Right lung (tissue), 10 donors: ENCODE measurements at places on chromosomes 6 and 20. TPM values are rescaled to one million over a fixed set of nuclear protein-coding genes. Genes with fewer than 3 reads are reported as not detected.

GRCh38 chr6:72621291-72622093 lies at the start of gene KCNQ5:
Gene KCNQ5 (plus strand): TSS chr6:72622064.
- peak; percentile 10 for DNase-seq

MLN gene
- polyA plus RNA-seq, result not detected

GRCh38 chr20:48630342-48631075 lies 197.3 kb downstream of the PREX1 start:
- DNase-seq, result no peak

DNA sequence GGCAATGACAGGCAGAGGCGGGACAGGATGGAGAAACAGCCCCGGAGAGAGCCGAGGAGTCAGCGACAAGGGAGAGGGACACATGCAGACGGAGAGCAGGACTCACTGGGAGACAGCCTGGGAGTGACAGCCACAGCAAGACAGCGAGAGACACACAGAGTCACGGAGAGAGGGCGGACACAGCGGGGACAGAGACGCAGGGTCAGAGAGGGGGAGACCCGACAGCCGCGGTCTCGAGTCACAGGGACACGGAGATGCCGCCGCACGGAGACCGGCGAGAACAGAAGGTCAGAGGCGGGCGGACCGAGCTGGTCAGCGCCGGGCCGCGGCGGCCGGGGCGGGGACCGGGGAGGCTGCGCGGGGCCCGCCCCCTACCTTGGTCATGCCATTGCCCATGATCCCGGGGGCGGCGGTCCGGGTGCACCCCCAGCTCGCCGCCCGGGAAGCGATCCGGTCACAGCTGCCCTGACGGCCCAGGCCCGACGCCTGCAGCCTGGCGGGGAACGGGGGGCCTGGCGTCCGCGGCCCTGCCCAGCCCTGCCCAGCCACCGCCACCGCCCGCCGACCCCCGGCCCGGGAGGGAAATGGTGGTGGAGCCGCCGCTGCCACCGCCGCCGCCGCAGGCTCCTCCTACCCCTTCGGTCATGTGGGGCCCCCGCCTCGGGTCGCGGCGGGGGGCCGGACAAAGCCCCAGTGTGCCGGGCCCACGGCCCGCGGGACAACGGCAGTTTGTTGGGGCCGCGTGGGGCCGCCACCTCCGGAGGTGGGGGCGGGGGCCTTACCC lies at the start of the genes DUSP15 and TTLL9:
Gene DUSP15 (minus strand): TSS at position 586 of the 784 bp plus-strand sequence. CDS start 190 bp downstream, at position 396.
Gene TTLL9 (plus strand): TSS at position 693 of the 784 bp plus-strand sequence. CDS start 493 bp downstream, outside the sequence.
- DNase-seq, result peak; percentile 51

DNA sequence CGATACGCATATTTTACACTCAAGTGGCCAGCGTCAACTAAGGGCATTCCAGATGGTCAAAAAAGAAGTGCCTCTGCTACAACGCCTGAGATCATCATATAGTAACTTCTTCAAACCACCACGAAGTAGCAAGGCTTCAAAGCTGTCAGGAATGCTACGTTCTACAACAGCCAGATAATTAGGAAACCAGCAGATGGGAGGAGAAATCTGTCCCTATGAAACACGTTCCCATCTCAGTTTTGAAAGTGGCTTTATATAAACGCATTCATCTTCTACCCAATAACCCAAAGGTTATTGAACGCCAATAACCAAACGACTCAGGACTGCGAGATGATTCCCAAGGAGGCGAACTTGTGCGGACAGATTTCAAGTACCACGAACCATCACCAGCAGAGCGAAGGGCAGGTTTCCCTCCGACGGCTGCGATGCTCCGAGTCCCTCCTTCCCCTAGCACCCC lies 1.2 kb downstream of the ABHD12 start:
- DNase-seq, result peak; percentile 32

DNA sequence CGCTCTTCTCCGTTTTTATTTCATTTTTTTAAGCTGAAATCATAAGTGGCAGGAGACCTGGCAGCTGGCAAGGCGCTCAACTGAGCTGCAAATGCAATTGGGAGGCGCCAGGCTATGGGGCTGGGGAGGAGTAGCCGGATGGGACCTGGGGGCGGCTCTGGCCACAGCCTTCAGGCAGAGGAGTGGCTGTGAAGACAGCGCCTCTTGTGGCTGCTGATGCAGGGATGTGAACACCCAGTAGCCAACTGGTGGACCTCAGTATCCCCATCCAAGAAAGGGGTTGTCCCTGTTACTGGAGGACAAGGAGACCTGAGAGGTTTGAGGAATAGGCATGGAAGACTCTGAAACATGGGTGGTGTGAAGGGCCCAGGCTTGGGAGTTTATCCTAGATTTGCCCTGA lies 12.6 kb downstream of the KCNK17 start:
- no peak for DNase-seq

CFB gene
- polyA plus RNA-seq, result 6.5 TPM

GRCh38 chr6:120935908-120936307 lies 398.4 kb downstream of the TBC1D32 start:
- no peak for DNase-seq

- DNase-seq, result no peak
These were observed 44.5 kb downstream of the EDN1 start for GRCh38 chr6:12334526-12335130.

DNA sequence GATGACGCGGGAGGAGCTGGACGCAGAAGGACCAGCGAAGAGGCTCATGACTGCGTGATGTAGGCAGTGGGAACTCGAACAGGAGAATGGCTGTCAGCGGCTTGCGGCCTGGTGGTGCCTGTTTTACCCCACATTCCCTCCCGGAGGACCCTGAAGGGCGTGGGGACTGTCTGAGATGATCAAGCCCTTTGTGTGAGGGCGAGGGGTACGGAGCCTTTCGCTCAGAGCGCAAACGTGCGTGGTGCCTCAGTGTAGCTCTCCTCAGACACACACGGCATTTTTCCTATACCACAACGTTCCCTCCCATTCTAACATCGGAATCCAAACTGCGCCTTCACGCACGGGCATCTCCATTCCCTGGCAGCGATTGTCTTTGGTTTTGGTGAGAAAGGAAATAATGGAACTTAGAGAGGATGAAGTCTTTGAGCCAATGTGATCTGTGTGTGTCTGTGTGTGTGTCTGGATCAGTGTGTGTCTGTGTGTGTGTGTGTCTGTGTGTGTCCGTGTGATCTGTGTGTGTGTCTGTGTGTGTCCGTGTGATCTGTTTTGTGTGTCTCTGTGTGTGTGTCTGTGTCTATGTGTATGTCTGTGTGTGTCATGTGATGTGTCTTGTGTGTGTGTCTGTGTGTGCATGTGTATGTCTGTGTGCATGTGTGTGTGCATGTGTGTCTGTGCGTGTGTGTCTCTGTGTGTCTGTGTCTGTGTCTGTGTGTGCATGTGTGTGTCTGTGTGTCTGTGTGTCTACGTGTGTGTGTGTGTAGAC lies 5.3 kb downstream of the PTK6 start:
- DNase-seq, result no peak

- no peak for DNase-seq
These were observed 490.8 kb downstream of the CBLN4 start for GRCh38 chr20:55514531-55514930.

DNA sequence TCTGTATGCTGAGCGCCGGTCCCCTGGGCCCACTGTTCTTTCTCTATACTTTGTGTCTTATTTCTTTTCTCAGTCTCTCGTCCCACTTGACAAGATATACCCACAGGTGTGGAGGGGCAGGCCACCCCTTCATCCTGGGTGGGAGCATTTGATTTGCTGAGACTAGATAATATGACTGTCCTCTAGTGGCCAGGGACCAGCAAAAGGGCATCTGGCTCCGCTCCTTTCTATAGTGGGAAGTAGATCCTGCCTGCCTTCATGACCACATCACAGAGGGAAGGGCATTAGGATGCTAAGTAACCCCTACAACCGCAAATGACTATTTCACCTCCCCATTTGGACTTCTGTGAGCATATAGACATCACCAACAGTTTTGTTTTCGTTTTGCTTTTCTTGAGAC lies 64.5 kb downstream of the TRMT6 start:
- DNase-seq, result no peak

DNA sequence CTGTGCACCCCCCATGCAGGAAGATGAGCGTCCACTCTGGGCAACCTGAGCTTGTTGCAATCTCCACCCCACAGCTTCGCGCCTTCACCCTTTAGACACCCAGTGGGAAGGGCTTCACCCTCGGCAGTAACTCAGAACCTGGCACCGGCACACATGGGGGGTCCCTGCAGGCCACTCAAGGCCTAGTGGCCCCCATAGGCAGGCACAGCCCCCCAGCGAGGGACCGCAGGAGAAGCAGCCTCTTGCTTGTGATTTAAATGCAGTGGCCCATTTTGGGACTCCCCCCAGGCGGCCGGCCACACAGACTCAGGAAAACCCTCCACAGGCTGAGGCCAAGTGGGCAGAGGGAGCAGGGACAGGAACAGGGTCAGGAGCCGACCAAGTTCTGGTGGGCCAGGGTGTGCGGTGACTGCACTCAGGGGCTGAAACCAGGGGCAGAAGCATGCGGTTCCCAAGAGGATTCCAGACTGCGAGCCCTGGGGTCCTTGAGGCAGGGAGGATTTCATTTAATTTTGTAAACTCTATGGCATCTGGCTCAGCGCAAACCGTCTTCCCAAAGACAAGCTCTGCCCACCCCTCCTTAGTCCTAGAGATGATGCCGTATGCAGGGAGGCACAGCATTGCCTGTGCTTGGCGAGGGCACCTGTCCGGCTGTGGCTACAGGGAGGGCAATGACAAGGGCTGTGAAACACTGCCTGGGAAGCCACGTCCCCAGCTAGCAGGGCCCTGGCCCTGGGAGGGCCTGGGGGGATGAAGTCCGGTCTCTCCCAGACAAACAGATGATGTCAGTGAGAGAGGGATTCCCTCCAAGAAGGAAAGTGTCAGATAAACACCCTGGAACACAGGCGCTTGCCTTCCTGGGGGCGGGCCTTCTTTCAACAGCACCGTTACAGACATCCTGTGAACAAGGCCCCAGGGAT lies 52.9 kb upstream of the GPR31 start:
- no peak for DNase-seq

- no peak for DNase-seq
These were observed 58.6 kb downstream of the TINAG start for GRCh38 chr6:54366667-54367327.

DNA sequence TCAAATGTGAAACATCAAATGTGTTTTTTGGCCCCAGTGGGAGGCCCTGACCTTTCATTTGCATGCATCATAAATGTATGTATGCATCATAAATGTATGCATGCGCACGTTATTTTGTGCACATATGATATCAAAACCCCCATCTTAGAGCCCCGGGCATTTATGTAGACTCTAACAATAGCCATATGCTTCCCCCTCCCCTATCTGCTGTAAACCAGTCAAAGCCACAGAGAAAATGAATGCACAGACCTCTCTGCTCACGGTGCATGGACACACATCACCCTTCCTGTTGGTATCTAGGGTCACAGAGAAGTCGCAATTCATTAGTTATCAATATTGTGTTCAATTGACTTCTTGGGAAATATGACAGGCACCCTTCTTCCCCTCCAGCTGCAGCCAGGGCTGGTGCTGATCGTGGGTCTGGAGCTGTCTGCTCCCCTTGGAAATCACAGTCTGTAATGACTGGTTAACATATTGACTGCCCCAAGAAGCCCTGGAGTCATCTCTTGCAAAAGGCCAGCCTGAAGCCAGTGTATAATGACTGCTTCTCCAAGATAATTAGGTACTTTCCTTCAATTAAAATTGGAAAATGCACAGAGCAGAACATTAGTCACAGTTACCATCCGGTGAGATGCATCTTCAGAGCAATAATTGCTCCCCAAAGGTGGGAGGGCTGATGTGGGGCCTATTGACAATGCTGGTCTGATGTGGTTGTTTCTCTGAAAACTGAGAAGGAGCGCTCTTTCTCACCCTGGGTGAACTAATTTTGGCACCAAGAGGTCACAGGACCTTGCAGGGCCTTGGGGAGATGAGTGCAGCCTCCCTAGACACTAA lies 532.2 kb downstream of the CDH26 start:
- no peak for DNase-seq

DNA sequence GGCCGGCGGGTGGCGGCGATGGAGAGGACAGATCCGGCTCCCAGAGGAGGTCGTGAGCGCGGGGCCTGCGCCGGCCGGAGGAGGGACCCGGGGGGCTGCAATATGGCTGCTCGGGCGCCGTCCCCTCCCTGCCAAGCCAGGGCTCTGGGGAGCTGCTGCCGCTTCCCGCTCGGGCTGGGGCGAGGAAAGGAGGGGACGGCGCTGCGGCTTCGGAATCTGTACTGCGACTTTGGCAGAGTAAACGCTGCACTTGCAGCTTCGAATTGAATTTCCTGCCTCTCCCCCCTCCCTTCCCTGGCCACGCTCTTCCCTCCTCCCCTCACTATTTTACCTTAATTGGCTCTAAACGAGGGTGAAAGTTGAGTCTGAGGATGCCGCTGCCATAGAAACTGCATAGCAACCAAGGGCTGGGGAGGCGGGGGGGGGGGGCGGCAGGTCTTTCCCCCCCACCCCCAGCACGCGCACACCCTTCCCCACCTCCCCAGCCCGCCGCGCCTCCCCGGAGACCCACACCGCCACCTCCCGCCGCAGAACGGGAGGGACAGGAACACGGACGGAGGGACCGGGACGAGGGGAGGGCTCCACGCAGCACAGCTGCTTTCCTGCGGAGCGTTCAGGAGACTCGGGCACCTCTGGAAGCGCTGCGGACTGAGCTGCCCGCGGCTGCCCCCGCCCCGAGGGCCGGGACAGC lies 93.9 kb downstream of the RNASET2 start:
- DNase-seq, result peak; percentile 10

E2F1 gene
- polyA plus RNA-seq, result 14.5 TPM

RAB44 gene
- polyA plus RNA-seq, result 0.12 TPM

GRCh38 chr6:37253486-37254007 lies 4.0 kb upstream of the TBC1D22B start:
- no peak for DNase-seq

- DNase-seq, result no peak
These were observed 20.6 kb downstream of the CNBD2 start for GRCh38 chr20:35988910-35989463.

GNAS-AS1 gene
- polyA plus RNA-seq, result 0.55 TPM

GRCh38 chr6:155604991-155605390 lies 149.4 kb upstream of the NOX3 start:
- no peak for DNase-seq

PDE7B gene
- polyA plus RNA-seq, result 3.7 TPM

GRCh38 chr20:24742436-24742835 lies 206.6 kb upstream of the CST7 start:
- no peak for DNase-seq

GRCh38 chr6:99032396-99032795 lies 84.7 kb upstream of the FBXL4 start:
- DNase-seq, result no peak

DNA sequence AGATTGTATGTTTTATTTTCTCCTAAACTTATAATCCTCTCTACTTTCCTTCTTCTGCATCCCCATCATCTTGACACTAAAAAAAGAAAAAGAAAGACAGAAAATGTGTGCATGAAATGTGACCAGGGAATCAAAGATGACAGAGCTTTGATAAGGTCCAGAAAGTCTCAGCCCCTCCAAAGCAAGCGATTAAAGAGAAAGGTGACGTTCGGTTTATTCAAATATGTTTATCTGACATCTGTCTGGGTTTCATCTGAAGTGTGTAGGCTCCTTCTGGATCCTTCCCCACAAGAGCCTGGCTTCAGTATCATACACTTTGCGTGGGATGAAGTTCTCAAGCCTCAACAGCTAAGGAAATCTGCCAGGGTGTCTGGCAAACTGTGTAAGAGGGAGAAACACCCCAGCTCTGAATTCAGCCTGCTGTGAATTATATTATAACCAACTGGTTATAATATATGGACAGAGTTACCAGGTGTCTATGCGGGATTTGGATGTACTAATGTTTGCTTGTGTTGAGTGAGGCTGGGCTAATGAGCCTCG lies 263.0 kb downstream of the ZNF217 start:
- no peak for DNase-seq

- no peak for DNase-seq
These were observed 553.3 kb downstream of the C6orf118 start for GRCh38 chr6:164756142-164756541.
